ENCODE measurements at places on chromosomes 16 and 17. TPM values are rescaled to one million over a fixed set of nuclear protein-coding genes. Genes with fewer than 3 reads are reported as not detected.

CES1 gene
- total RNA-seq, result 41.1 TPM

KRTAP3-2 gene
- total RNA-seq, result not detected

PROCA1 gene
- total RNA-seq, result 2.6 TPM

CCL22 gene
- total RNA-seq, result not detected

GGA2 gene
- 22.9 TPM for total RNA-seq

CACNG1 gene
- not detected for total RNA-seq

MYH11 gene
- total RNA-seq, result 28.8 TPM

FSCN2 gene
- total RNA-seq, result 1.5 TPM

ST6GALNAC1 gene
- total RNA-seq, result not detected

C16orf89 gene
- 5.9 TPM for total RNA-seq

TPSB2 gene
- total RNA-seq, result not detected

UNC13D gene
- 1.5 TPM for total RNA-seq

RARA gene
- total RNA-seq, result 10.5 TPM

MSL1 gene
- 52.4 TPM for total RNA-seq

ANKS3 gene
- 26.2 TPM for total RNA-seq

NPIPA1 gene
- 140 TPM for total RNA-seq

MTHFSD gene
- 13.6 TPM for total RNA-seq

HOXB6 gene
- 16.2 TPM for total RNA-seq

TEDC2 gene
- 1.7 TPM for total RNA-seq

SDR42E2 gene
- not detected for total RNA-seq

TMEM238L gene
- not detected for total RNA-seq

CACNG3 gene
- total RNA-seq, result not detected

CCDC144A gene
- 12.3 TPM for total RNA-seq

C1QTNF8 gene
- not detected for total RNA-seq

SRCIN1 gene
- not detected for total RNA-seq

KRT31 gene
- total RNA-seq, result not detected

KCNH6 gene
- not detected for total RNA-seq

SLC13A2 gene
- total RNA-seq, result not detected

CYLD gene
- total RNA-seq, result 47.3 TPM

WIPI1 gene
- total RNA-seq, result 159 TPM

PLK1 gene
- total RNA-seq, result 0.77 TPM

FBXW10 gene
- total RNA-seq, result under 0.01 TPM

KRT222 gene
- total RNA-seq, result 0.33 TPM

AMZ2 gene
- 119 TPM for total RNA-seq

WNT9B gene
- not detected for total RNA-seq

MEFV gene
- under 0.01 TPM for total RNA-seq

NEUROD2 gene
- total RNA-seq, result not detected

ANKRD40CL gene
- not detected for total RNA-seq

G6PC1 gene
- total RNA-seq, result not detected

CNTNAP1 gene
- total RNA-seq, result 40.1 TPM

KRTAP4-7 gene
- not detected for total RNA-seq

CLDN6 gene
- not detected for total RNA-seq

PABPN1L gene
- not detected for total RNA-seq

PYDC1 gene
- not detected for total RNA-seq

PRR11 gene
- total RNA-seq, result 1.0 TPM

TBC1D3D gene
- total RNA-seq, result 0.77 TPM

TBC1D3E gene
- not detected for total RNA-seq

SMTNL2 gene
- total RNA-seq, result 1.5 TPM

ZNF629 gene
- total RNA-seq, result 6.4 TPM

DPEP1 gene
- 0.17 TPM for total RNA-seq

PPP1R1B gene
- total RNA-seq, result 0.26 TPM

TEKT5 gene
- total RNA-seq, result 0.26 TPM

GAST gene
- not detected for total RNA-seq

ELMO3 gene
- 0.26 TPM for total RNA-seq

SKAP1 gene
- total RNA-seq, result not detected

Data from fibroblast of lung (primary cell).